ENCODE measurements at places on chromosomes 2 and 18. TPM values are rescaled to one million over a fixed set of nuclear protein-coding genes. Genes with fewer than 3 reads are reported as not detected.

DNA sequence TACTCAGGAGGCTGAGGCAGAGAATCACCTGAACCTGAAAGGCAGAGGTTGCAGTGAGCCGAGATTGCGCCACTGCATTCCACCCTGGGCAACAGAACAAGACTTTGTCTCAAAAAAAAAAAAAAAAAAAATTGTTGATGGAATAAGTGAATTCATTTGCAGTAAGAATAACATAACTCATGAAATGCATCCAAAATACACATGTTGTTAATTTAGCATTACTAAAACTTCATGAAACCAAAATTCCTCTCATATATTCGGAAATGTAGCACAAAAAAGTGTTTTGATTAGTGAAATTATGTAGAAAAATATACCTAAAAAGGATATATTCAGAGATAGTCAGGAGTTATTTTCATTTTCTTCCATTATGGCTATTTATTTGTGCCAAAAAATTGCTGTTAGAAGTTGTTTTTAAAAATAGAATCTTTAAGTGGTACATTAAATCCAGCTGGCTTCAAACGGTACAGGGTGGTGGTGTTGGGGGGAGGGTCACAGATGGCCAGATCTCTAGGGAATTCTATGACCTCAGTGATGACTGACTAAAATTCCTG is 78.2 kb upstream of the UGP2 start:
- no peak overlapping the region for H3K4me3 ChIP-seq
- no peaks in the 10 kb centered on the region for H3K27me3 ChIP-seq
- H3K4me1 ChIP-seq: no peaks in the 10 kb centered on the region
- H3K27ac ChIP-seq: no peak overlapping the region
- no peak for DNase-seq

- no peak overlapping the region for H3K27ac ChIP-seq
- H3K36me3 ChIP-seq: no peaks in the 10 kb centered on the region
- DNase-seq: no peak
- H3K27me3 ChIP-seq: no peaks in the 10 kb centered on the region
Observed at GRCh38 chr2:223846515-223846914, 9.1 kb upstream of the AP1S3 start.

DNA sequence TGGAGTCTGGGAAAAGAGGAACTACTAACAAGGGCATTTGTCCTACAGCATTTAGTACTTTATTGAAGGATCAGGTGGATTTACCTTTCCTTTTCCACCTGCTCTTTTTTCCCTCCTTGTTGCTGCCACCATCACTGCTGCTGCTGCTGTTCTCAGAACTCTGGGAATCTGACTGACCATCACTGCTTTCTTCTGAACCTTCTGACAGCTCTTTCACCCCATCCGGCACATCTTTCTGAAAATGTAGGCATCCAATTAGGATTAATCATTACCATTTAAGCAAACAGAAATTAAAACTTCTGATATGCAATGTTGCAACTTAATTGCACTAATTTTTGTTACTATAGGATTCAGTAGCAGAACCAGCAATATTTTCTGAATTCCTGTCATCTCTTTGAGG is 79.0 kb downstream of the ASXL2 start:
- peaks cover 22% of the 10 kb centered on the region for H3K36me3 ChIP-seq
- H3K4me1 ChIP-seq: no peaks in the 10 kb centered on the region
- no peak overlapping the region for H3K27ac ChIP-seq
- DNase-seq: no peak

Gene DNAH6
- 0.18 TPM for total RNA-seq

DNA sequence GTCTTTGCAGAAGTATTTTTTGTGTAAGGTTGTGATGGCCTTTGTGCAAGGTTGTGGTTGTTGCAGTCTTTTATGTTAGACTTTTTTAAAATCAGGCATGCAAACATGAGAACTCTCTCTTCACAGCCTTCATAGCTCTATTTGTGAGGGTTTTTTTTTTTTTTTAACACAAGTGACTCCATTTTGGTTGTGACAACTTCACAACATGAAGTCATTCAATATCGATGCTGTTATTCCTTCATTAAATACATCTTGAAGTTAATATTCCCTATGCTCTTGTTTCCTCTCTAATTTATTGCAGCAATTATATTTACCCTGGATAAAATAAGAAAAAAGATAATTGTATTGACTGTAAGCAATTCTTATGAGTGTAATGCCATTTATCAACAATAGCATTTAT is 35.5 kb downstream of the DHRS9 start:
- no peaks in the 10 kb centered on the region for H3K36me3 ChIP-seq
- H3K27ac ChIP-seq: no peak overlapping the region
- H3K27me3 ChIP-seq: no peaks in the 10 kb centered on the region
- peaks cover 45% of the 10 kb centered on the region for H3K4me1 ChIP-seq

Gene ALK
- 0.88 TPM for total RNA-seq

- H3K4me3 ChIP-seq: no peak overlapping the region
- H3K27ac ChIP-seq: no peak overlapping the region
- DNase-seq: peak; percentile 56
- no peaks in the 10 kb centered on the region for H3K36me3 ChIP-seq
- H3K4me1 ChIP-seq: no peaks in the 10 kb centered on the region
Observed at GRCh38 chr2:191758518-191759507, 80.9 kb downstream of the NABP1 start.

DNA sequence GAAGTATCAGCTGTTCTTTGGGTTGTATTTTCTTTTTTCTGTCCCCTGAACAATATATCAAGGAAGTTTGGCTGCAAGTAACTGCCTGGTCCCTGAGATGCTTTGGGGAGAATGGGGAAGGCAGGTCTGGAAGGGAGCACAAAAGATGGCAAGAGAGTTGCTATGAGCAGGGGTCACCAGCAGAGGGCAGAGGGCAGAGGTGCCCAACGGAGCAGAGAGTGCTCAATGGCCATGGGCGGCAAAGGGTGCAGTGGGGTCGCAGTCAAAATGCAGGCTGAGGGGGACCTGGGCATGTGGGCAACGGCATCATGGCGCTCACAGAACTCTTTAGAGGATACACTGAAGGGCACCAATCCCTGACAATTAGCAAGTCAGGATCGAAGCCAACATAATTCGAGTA is 107.7 kb upstream of the ATP8B1 start:
- no peaks in the 10 kb centered on the region for H3K4me1 ChIP-seq
- no peaks in the 10 kb centered on the region for H3K36me3 ChIP-seq
- no peak for DNase-seq

- no peaks in the 10 kb centered on the region for H3K36me3 ChIP-seq
- H3K27ac ChIP-seq: no peak overlapping the region
- H3K4me3 ChIP-seq: no peak overlapping the region
Observed at GRCh38 chr2:20933714-20934113, 110.2 kb downstream of the APOB start.

Gene C2orf74
- total RNA-seq: 17.1 TPM

GRCh38 chr2:75311993-75312392 is 112.7 kb upstream of the TACR1 start:
- no peak overlapping the region for H3K27ac ChIP-seq
- H3K4me1 ChIP-seq: no peaks in the 10 kb centered on the region
- H3K27me3 ChIP-seq: no peaks in the 10 kb centered on the region
- H3K36me3 ChIP-seq: no peaks in the 10 kb centered on the region
- H3K4me3 ChIP-seq: no peak overlapping the region

Gene RAB27B
- 0.14 TPM for total RNA-seq

GRCh38 chr2:23546913-23547312 is 161.9 kb downstream of the KLHL29 start:
- no peak for DNase-seq
- peaks cover 7% of the 10 kb centered on the region for H3K4me1 ChIP-seq
- H3K27ac ChIP-seq: no peak overlapping the region
- H3K27me3 ChIP-seq: peaks cover 6% of the 10 kb centered on the region
- H3K4me3 ChIP-seq: no peak overlapping the region

DNA sequence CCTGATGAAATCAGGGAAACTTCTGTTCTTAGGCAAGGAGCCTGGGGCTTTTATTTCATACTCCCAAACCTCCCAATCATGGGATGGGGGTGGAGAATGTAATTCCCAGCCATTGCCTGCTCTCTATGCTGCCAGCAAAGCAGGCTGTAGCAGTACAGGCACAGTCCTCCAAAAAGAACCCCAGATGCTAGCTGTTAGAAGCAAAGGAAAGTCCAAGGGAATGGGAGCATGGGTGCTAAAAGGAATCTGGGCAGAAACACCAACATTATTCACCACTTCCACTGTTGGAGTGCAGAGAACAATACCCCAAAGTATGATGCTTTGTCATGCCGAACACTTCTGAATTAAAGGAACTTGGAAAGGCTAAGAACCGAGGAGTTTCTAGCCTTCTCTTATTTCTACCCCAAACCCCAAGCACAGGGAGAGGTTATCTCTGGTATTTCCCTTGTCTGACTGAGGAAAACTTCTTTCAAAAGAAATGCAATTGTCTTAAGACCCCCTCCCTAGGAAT is 24.7 kb downstream of the MDH1 start:
- no peak overlapping the region for H3K27ac ChIP-seq
- no peak overlapping the region for H3K4me3 ChIP-seq
- DNase-seq: no peak
- no peaks in the 10 kb centered on the region for H3K36me3 ChIP-seq
- no peaks in the 10 kb centered on the region for H3K27me3 ChIP-seq

- H3K36me3 ChIP-seq: no peaks in the 10 kb centered on the region
- DNase-seq: peak; percentile 96
- H3K27me3 ChIP-seq: no peaks in the 10 kb centered on the region
- H3K4me1 ChIP-seq: no peaks in the 10 kb centered on the region
- no peak overlapping the region for H3K27ac ChIP-seq
Observed at GRCh38 chr18:23231340-23232021, 96.2 kb downstream of the CABLES1 start.

DNA sequence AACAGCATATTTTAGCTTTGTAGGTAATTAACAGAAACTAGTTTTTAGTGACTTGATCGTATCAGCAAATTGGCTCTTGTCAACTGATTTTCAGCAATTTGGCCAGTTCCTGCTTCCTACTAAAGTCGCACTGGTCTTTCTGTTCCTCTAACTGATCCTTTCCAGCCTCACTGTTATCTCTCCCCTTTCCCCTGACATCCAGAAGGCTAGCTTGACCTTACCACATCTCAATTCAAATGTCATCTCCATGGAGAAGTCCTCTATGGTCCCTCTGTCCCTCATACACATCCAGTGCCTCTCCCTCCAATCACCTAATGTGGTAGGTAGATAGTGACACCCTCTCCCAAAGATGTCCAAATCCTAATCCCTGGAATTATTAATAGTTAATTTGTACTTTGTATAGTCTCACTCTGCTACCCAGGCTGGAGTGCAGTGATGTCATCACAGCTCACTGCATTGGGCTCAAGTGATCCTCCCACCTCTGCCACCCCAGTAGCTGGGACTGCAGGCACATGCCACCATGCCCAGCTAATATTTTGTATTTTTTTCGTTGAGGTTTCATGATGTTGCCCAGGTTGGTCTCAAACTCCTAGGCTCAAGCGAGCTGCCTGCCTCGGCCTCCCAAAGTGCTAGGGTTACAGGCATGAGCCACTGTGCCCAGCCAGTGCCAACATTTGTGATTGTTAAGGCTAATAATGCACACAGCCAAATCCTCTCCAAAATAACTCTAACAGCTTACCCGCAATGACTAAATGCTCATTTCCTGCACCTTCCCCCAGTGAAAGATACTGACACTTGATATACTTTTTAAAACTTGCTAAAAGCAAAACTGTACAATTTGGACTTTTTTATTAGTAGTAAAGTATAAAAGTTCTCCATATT is 16.9 kb downstream of the PSTPIP2 start:
- no peaks in the 10 kb centered on the region for H3K4me1 ChIP-seq
- no peaks in the 10 kb centered on the region for H3K36me3 ChIP-seq
- no peak overlapping the region for H3K4me3 ChIP-seq
- H3K27ac ChIP-seq: no peak overlapping the region
- DNase-seq: peak; percentile 20
- no peaks in the 10 kb centered on the region for H3K27me3 ChIP-seq

GRCh38 chr2:239341146-239341732 is 59.6 kb downstream of the HDAC4 start:
- H3K4me1 ChIP-seq: no peaks in the 10 kb centered on the region
- H3K4me3 ChIP-seq: no peak overlapping the region
- no peak overlapping the region for H3K27ac ChIP-seq
- H3K36me3 ChIP-seq: no peaks in the 10 kb centered on the region

Gene DSG3
- not detected for total RNA-seq

DNA sequence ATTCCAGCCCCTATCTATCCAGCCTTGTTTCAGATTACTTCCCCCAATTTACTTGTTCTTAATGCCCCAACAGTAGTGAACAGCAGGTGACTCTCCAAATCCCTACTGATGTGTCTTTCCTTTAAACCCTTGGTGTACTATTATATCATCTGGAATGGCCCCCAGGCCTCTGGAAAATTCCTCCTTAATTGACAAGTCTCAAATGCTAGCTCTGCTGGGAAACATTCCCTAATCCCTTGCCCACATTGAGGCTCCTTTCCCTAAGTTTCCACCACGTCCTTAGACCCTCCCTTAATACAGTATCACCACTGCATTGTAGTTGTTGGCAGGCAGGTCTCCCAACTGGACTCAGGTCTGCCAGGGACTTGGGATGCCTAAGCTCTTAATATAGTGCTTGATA is 41.0 kb downstream of the MYO3B start:
- H3K36me3 ChIP-seq: no peaks in the 10 kb centered on the region
- H3K4me3 ChIP-seq: no peak overlapping the region
- no peak overlapping the region for H3K27ac ChIP-seq

Gene PROKR1
- 0.04 TPM for total RNA-seq

Gene DLX1
- not detected for total RNA-seq

GRCh38 chr18:27749194-27749593 is 427.7 kb downstream of the CDH2 start:
- no peaks in the 10 kb centered on the region for H3K27me3 ChIP-seq
- H3K4me1 ChIP-seq: peaks cover 6% of the 10 kb centered on the region
- no peak overlapping the region for H3K27ac ChIP-seq
- no peak overlapping the region for H3K4me3 ChIP-seq

Data from cardiac muscle cell (in vitro differentiated cells and primary cell).